ENCODE measurements at places on chromosomes 11 and 22.

- DNase-seq: no peak
Observed at GRCh38 chr11:11296434-11296833, 56.6 kb downstream of the CSNK2A3 start.

GRCh38 chr11:125594958-125595357 lies 2.3 kb downstream of the STT3A start:
- no peak for DNase-seq

DNA sequence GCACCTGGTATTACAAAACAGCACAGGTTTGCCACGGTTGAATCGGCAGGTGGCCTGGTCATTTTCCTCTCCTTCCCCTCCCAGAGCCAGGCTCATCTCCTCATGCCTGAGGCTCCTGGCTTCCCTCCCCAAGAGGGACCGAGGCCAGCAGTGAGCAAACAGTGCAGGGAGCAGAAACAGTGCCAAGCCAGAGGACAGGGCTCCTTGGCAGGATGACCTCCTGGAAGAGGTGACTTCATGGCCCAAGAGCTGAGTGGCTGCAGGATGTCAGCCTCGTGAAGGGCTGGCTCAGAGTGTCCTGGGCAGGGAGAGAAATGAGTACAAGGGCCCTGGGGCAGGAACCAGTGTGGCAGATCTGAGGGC lies 22.8 kb upstream of the PPFIA1 start:
- no peak for DNase-seq

DNA sequence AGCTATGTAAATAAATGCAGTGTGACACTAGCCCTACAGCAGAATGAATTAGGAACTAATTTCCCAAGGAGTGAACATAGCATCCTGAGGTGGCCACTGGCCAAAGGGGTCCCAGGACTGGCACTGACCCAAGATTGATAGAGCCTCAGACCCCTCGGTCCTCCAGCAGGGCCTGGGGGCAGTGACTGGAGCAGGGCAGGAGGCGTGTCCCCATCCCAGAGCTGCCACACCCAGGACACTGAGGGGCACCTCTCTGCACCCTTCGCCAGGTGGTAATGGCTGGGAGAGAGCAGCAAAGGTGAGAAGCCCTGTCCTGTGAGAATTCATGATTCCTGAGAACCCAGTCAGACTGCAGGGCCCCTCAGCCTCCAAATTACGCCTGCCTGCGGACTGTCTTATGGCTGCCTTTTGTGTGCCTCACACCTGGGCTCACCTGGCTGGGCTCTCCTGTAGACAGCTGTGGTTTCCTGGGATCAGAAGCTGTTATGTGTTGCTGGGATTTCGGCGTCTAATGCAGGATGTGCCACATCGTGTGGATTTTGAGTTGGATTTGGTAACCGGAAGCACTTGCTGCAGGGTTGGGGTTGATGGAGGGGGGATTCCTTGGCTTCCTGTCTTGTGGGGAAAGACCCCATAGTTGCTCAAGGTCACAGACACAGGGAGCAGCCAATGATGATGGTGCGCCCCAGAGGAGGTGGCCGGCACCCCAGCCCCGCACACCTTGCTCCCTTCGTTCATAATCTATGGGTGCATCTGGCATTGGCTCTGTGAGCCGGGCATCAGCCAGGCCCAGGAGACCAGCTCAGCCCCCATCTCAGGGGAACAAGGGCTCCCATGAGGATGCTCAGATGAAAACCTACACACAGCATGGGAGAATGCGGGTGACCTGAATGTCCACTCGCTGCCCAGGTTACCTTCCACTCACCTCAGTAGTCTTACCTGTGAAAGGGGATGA lies 582.9 kb downstream of the BRD1 start:
- DNase-seq: no peak

GRCh38 chr22:39308614-39309363 lies 10.6 kb downstream of the RPL3 start:
- DNase-seq: no peak

DNA sequence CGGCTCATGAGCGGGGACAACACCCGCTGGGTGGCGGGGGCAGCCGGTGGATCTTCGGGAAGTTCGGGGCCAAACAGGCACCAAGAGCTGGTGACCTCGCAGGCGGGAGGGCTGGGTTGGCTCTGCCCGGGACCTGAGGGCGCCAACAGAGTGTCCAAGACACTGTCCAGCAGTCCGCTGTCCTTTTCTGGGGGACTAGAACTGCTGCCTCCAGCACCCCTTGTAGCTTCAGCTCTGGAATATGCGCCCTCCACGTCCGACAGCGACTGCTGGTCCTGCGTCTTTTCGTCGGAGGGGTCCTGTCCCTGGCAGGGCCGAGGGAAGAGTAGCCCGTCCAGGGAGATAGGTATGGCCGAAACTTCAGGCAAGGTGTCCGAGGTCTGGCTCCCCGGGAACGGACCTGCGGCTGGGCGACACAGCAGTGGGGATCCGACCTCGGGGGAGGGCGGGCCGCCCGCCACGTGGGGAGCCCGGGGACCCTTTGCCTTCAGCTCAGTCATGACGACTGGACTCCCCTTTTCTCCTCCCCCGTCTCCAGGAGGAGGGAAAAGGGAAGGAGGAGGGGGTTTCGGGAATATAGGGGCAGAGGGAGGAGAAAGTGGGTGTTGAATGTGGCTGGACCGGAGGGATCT lies 926 bp downstream of the PGR start:
- no peak for DNase-seq

GRCh38 chr22:26558248-26558895 lies 31.6 kb downstream of the TPST2 start:
- no peak for DNase-seq

DNA sequence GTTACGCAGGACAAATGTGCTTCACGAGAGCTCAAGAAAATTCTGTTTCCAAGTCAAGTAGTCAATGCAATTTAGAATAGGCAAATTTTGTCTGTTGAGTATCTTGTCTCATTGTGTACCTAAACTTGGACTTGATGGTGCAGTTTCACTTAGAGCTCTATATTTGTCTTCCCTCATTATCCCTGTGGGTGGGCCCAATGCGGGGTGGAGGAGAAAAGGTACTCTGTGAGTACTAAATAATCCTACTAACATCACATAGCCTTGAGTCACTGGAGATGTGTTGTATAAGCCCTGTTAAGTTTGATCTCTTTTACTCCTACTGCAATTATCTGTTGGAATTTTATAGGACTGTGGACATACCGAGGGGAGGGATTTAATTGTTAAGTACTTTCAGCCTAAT lies 331.2 kb downstream of the METTL15 start:
- DNase-seq: no peak

DNA sequence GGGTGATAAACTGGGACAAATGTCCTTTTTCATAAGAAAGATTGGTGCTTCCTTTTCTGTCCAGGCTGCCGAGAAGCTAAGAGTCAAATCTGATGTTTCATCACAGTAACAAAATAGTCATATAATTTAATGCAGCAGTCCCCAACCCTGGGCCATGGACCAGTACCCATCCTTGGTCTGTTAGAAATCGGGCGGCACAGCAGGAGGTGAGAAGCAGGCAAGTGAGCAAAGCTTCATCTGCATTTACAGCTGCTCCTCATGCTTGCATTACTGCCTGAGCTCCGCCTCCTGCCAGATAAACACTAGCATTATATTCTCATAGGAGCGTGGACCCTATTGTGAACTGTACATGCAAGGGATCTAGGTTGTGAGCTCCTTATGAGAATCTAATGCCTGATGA lies 26.2 kb downstream of the PRR14L start:
- no peak for DNase-seq

DNA sequence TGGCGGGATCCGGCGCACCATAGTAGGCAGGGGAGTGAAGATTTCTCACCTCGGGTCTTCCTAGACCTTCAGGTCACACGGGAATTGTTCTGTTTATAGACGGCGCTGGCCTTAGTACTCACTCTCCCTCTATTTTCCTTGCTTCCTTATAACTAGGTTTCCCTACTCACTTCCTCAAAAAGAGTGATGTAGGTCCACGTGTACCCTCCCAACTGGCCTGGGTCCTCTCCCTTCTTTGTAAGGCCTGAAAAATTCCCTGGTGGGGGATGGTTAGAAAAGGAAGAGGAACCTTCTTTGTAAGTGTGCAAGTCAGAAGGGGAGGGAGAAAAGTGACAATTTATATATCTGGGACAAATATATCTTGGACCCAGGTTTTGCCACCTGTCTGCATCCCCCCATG lies 2.9 kb upstream of the TMEM9B start:
- DNase-seq: no peak

GRCh38 chr22:24376586-24376985 lies 50.8 kb upstream of the ADORA2A start:
- DNase-seq: no peak

- DNase-seq: no peak
Observed at GRCh38 chr22:42439821-42440674, 7.8 kb upstream of the NFAM1 start.

GRCh38 chr11:60947700-60948099 lies 4.3 kb downstream of the SLC15A3 start:
- DNase-seq: no peak

- no peak for DNase-seq
Observed at GRCh38 chr11:70643642-70644041, 245.3 kb downstream of the CTTN start.

DNA sequence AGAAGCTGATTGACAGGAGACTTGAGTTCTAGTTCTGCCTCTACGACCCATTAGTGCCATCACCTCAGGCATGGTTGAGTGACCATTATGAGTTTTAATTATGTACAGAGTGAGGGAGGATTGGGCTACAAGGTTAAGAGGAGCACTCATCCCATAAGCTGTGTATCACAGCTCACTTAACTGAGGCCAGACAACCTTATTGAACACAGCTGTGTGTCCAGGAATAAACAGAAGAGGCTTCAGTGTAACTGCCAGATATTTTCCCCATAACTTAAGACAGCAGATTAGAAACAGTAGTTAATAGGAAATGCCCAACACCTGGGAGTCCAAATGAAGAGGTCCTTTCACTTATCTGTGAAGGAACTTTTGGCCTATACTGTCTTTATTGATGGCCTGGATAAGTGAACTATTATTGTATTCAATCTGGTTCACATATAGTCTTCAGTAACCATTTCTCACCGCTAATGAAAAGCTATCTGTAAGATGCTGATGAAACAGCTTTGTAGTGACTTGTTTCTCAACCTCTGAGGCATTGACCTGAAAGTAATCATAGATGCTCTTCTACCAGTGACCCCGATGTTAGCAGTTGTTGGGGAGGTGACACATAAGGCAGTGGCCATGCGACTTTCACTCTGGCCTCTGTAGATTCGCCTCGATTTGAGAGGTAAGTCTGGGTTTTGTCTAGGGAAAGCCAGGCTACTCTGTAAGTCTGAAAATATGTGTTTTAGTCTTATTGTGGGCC lies 41.7 kb downstream of the YAP1 start:
- no peak for DNase-seq

DNA sequence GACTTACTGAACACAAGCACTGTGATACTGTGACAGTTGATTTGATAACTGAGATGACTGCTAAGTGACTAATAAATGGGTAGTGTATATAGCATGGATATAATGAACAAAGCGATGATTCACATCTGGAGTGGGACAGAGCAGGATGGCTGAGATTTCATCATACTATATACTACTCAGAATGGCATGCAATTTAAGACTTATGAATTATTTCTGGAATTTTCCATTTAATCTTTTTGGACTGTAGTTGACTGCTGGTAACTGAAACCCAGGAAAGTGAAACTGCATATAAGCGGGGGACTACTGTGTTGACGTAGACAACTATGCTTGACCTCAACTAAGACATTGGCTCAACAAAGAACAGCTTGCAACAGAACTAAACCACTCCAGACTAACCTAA lies 20.0 kb upstream of the NUCB2 start:
- no peak for DNase-seq

DNA sequence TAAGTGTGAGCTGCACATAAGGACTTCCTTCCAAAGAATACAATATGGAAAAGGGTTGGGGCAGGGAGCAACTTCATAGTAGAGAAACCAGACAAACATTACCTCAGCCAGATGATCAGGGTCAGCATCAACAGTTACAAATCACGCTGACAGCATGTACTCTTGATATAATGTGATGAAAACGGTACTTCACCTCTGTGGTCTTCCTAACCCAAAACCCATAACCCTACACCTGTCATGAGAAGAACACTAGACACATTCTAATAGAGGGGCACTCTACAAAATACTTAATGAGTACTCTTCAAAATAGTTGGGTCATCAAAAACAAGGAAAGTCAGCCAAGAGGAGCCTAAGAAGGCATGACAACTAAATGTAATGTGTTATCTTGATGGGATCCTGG lies 43.9 kb downstream of the RRAS2 start:
- no peak for DNase-seq

GRCh38 chr22:23649071-23649501 lies 17.0 kb upstream of the DRICH1 start:
- DNase-seq: no peak

GRCh38 chr11:42200311-42200710 lies 740.9 kb upstream of the LRRC4C start:
- DNase-seq: no peak

- no peak for DNase-seq
Observed at GRCh38 chr11:68386331-68386978, 74.1 kb downstream of the LRP5 start.

DNA sequence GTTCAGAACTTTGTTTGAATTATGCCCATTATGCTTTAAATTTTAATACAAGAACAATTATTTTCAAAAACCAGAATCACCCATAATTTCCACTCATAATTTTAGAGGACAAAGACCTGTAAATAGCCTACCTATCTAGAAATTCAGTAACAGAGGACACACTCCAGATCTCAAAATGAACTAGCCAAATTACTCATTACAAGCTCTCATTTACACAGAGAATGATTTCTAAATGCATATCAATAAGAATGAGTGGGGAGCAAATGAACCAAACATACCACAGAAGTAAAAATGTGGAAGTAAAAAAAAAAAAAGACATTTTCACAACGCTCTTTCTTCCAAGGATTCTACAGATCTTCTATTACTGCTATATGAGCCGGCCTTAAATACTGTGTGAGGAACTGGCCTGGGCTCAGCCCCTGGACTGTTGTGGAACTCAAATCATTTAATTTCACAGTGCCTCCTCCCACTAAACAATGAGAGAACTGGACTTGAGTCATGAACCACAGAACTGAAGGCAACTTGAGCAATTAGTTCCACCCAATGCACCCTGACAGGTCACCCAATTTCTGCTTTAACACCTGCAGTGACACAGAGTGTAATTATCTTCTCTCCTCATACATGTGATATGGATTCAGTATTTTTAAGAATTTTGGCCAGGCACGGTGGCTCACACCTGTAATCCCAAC lies 8.0 kb downstream of the MRTFA start:
- DNase-seq: no peak

- no peak for DNase-seq
Observed at GRCh38 chr11:63017306-63017974, 1.8 kb upstream of the SLC22A8 start.

GRCh38 chr11:10441091-10441490 lies 14.0 kb upstream of the AMPD3 start:
- DNase-seq: no peak

DNA sequence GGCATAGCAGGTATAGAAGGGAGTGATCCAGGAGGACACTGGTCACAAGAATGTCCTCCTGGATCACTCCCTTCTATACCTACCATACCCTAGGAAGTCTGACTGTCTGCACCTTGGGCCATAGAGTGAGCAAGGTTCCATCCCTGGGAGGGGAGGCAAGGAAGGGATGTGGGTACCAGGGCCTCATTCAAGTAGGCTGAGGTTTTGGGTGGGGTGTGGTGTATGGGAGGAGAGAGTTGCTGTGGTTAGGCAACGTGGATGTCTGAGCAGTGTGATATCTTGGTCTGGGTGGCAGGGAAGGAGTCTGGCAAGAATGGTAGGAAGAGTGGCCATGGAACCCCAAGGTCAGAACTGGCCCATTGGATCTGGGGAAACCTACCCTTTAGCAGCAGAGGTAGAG lies 13.2 kb downstream of the PPFIBP2 start:
- DNase-seq: no peak

All from hematopoietic multipotent progenitor cell treated with erythropoietin and hydrocortisone succinate and interleukin-3 and kit ligand, for 17 days (in vitro differentiated cells).